Tongue (tissue), 3 donors: ENCODE measurements at places on chromosomes 4 and X.

DNA sequence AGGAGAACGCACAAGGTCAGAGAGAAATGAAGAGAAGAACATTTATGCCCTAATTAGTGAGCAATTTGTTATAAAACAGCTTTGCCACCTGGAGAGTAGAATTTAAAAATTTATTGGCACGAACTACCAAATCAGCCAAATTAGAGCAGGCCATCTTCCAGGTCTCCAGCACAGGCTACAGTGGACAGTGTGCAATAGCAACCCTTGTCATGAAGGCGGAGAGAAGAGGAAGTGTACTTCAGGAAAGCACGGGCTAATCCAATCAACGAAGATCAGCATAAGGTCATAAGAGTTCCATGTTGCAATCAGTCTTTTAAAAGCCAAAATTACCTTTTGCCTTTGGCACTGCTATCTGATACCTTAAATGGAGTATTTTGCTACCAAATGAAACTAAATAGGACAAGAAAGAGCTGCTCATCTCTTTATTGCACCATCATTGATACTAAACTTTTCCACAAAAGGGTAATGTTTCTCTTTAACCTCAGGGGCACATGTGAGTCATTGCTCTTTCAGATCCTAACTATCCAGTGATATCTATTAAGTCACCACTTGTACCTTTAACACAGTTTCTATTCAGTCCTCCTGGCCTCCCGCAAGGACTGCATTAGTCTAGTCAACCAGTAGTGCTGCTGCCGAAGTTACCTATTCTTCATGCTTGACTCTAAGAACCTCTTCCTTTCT is 19.9 kb downstream of the ANK2 start:
- DNase-seq, result no peak

- DNase-seq, result no peak
Measured at GRCh38 chr4:82481506-82481840, 51.1 kb downstream of the ENOPH1 start.

GRCh38 chr4:126775485-126776106 is 857.2 kb upstream of the INTU start:
- no peak for DNase-seq

DNA sequence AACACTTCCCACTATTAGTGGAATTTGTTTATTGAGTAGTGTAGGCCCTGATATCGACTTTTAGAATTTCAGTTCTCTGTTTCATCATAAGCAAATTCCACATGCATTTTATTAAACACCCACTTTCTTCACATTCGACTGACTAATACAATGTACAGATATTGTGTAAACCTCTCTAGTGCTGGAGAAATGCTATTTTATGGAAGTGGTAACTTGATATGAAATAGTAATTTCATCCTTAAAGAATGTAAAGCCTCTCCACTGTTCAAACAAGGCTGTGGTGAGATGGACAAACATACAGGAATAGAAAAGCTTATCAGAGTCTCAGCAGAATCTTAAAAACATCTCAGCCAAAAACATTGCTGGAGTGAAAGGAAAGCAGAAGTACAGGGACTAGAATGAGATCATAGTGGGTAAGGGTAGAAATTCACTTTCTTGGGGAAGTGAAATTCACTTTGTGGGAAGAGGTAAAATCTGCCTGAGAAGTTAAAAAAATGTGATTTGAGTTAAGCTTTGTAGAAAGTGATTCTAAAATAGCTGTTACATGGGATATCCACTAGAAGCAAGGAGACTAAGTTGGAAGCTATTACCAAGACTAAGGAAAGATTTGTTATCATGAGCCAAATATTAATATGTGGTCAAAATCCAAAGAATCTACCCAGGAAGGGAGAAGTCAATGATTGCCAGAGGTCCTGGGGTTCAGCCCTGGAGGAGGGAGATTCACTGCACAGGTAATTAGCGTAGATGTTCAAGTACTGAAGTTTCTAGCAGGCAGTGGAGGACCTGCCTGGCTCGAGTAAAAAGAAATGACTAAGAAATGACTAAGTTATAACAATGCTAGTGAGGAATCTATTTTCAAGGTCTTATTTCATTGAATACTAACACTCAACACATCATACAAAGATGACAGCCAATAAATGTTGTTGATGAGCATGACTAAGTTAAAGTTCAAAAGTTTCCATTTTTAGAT is 398.3 kb upstream of the FAM47C start:
- no peak for DNase-seq

DNA sequence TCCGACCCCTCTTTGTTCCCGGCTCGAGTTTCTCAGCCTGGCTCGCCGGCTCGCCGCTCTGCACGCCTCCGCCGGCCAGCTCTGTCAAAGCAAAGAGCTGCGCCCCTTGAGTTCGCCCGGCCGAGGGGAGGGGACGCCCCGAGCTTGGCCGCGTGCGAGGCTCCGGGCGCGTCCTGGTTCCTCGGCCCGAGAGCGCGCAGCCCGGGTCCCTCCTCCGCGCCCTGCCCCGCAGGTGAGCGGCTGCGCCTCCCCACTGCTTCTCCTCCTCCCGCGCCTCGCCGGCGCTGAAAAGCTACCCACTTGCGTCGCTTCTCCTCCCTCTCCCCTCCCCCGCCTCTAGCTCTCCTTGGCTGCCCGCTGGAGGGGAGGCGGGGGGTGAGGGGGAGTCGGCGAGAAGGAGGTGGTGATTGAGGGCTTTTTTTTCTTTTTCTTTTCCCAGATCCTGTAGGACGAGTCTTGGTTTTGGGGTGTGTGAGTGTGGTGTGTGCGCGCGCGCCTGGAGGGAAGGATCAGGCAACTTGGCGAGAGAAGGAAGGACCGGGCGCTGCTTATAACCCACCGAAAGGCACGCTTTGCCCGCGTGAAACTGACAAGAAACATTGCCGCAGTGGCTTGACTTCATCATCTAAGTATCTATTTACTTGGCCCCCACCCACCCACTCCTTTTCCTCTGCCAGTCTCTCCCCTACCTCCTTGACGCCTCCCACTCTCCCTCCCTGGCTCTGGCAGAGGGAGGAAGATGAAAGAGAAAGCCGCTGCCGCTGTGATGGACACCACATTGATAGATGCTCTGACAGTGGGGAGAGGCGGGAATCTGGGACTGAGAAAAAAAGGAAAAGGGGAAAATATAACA is at the start of gene LEF1:
Gene LEF1 (minus strand): TSS at position 262 of the 853 bp plus-strand sequence. CDS start 1,165 bp downstream, outside the sequence.
- peak; percentile 76 for DNase-seq

DNA sequence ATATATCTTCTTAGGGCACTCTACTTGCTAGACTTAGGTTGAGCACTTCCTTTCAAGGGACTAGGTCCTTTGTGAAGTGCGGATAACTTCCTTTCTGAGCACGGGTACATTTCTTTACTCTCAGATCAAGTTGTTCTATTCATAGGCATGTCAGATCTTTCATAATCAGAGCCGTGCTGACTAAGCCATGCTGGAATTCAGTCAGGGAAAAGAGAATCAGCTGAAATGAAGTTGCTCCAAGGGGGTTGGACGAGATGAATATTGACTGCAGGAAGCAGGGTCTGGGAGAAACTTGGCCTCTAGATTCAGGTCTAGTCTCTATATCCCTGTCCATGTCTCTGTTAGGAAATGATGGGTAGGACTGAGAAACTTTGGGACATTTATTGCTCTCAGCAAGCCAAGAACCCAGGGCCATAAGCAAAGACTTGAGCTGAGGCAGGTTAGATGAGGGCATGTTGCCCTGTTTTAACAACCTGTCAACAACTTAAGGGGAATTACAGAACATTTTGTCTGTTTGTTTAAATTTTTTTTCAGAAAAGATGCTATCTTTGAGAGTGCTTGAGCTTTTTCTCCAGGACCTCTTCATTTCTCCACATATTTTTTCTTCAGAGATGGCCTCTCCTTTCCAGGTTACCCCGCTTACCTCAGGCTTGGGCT is 28.3 kb downstream of the AREG start:
- no peak for DNase-seq

DNA sequence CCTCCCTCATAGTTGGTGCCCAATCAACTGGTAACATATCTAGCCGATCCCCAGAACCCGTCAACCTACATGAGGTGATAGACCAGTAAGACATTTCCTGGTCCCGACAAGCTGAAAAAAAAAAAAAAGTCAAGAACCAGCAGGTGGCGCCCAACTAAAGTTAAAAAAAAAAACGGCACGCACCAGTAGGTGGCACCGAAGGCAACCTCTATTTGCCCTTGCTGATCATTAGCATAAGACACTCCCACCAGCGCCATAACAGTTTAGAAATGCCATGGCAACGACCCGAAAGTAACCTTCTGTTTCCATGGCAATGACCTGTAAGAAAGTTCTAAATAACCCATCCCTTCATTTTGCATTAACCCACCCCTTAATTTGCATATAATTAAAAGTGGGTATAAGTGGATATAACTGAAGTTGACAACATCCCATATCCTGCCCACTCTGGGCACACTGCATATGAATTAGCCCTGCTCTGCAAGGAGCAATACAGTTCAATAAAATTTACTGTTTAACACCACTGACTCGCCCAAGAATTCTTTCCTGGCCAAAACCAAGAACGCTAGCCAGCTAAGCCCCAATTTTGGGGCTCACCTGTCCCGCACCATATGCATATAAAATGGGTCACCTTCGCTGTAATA is 83.9 kb upstream of the SPANXB1 start:
- DNase-seq, result peak; percentile 37

- peak; percentile 73 for DNase-seq
Measured at GRCh38 chr4:7518871-7519637, 84.3 kb upstream of the PSAPL1 start.

- DNase-seq, result no peak
Measured at GRCh38 chr4:126264839-126265238, 950.1 kb downstream of the FAT4 start.

DNA sequence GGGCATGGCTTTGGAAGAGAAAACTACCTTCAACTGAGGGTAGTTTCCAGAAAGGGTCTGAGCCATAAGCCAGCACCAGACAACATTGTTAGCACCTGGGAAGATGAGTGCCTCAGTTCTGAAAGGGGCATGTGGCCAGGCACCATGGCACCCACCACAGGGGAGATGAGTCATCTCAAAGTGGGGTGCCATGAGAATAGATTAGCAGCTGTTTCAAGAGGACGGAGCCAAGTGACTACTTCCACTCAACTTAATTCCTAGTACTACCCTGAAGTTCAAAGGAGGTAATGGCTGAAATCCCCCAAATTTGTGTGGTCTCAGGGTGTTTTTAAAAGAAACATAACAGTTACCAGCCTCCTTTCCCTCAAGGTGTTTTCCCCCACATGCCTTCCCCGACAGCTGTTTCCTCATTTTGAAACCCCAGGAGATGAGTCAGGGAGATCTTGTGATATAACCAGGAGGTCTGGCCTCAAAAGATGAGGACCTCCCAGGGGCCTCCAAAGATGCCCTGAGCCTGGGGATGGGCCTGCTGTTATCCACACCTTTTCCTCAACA is 27.8 kb upstream of the FTHL17 start:
- no peak for DNase-seq

DNA sequence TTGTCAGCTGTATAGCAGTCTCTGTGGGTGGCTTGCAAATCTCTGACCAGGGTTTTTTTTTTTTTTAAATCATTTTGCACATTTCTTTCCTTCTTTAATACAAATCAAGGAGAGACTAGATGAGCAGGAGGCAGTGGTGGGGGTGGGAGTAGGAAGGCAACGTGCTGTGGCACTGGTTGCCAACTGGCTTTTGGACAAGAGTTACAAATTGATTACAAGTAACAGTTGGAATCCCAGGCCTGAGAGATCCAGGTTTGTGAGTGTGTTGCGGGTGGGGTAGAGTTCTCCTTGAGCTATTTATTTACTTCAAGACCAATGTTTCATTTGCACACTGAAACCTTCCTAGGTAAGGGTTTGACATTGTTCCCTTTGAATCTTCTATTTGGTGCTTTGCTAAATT is 325.3 kb downstream of the AFF2 start:
- no peak for DNase-seq
